ENCODE measurements at places on chromosomes 1 and 21.

- no peak for DNase-seq
Observed at GRCh38 chr1:112389689-112390088, 6.3 kb upstream of the CTTNBP2NL start.

GRCh38 chr1:32091591-32091990, 16.3 kb upstream of the KPNA6 start:
- DNase-seq: no peak

GRCh38 chr21:38249696-38250278, 7.0 kb upstream of the KCNJ15 start:
- no peak for DNase-seq

- no peak for DNase-seq
Observed at GRCh38 chr1:44103270-44104131, 15.1 kb upstream of the KLF17 start.

DNA sequence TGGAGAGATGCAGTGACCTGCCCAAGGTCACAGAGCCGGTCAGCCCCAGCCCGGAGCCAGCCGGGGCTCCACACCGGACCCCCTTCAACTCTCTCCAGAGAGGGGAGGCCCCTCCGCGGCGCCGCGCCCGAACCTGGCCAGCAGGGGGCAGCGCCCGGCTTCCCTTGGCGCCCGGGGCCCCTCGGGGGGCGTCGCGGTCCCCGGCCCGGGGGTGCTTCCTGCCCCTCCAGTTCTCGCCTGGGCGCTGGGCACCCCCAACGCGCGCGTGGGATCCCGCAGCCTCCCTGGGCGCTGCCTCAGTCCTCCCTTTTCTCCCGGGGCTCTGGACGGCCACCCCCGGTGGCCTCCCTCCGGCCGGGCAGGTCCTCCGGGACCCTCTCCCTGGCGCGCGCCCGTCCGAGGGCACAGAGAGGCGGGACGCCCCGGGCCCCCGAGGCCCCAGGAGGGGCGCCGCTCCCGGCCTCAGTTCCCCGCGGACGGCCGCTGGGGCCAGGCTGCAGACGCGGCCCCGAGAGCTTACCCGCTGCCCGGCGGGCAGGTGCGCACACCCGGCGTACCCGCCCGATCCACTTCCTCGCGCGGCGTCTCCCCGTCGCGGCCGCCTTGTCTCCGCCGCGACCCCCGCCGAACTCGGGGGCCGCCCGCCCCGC, 406 bp downstream of the HTR1D start:
- DNase-seq: peak; percentile 34

DNA sequence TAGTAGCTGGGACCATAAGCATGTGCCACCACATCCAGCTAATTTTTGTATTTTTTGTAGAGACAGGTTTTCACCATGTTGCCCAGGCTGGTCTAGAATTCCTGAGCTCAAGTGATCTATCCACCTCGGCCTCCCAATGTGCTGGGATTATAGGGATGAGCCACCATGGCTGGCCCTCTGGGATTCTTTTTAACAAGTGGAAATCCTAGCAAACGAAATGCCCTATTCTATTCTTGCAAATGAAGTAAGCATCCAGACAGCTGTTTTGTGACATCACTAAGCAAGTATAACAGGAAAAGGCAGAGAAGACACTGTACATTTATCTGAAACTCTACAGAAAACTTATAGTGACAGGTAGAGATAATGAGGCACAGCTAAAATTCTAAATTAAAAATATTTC, 86.4 kb downstream of the DDAH1 start:
- DNase-seq: no peak

GRCh38 chr21:39184050-39184980, 1.1 kb upstream of the PSMG1 start:
- no peak for DNase-seq

- DNase-seq: no peak
Observed at GRCh38 chr1:115029526-115029925, at the start of gene TSHB. TSHB (plus strand) TSS chr1:115029826; CDS start chr1:115033363, 3,537 bp downstream.

GRCh38 chr1:218166268-218166945, 118.7 kb upstream of the RRP15 start:
- no peak for DNase-seq

All from left ventricle myocardium superior (tissue), 1 donor.